Stromal cell of bone marrow (primary cell): ENCODE measurements at places on chromosomes 7 and 10.

GRCh38 chr10:130109796-130110245 is 809 bp downstream of the C10orf143 start:
- peak; percentile 74 for DNase-seq

DNA sequence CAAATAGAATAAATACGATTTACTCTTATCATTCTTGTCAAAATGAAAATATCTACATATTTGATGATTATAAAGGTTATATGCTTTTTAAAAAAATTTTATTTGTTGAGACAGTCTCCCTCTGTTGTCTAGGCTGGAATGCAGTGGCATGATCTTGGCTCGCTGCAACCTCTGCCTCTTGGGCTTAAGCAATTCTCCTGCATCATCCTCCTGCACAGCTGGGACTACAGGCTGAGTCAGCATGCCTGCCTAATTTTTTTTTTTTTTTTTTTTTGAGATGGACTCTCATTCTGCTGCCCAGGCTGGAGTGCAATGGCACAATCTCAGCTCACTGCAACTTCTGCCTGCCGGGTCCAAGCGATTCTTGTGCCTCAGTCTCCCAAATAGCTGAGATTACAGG is 48.9 kb downstream of the PUS7 start:
- DNase-seq = peak; percentile 54

DNA sequence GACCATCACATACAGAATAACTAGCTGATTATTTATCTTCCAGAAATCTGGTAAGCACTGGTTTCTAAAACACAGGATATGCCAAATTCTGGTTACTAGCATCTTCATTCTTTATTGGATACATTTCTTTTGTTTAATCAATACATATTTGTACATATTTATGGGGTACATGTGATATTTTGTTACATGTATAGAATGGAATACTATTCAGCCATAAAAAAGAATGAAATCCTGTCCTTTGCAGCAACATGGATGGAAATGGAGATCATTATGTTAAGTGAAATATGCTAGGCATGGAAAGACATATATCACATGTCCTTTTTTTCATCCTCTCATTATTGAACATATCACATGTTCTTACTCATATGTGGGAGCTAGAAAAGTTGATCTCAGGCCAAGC is 32.7 kb upstream of the PURB start:
- DNase-seq = no peak

GRCh38 chr7:78720066-78720465 is 733.4 kb downstream of the MAGI2 start:
- no peak for DNase-seq

- no peak for DNase-seq
These were observed 701.4 kb downstream of the PHTF2 start for GRCh38 chr7:78499971-78500370.

- DNase-seq = peak; percentile 40
These were observed 83.8 kb downstream of the BMS1 start for GRCh38 chr10:42866115-42866995.

GRCh38 chr7:30433506-30433905 is 45.1 kb downstream of the NOD1 start:
- DNase-seq = no peak

GRCh38 chr7:84264396-84264795 is 69.8 kb upstream of the SEMA3A start:
- DNase-seq = peak; percentile 73

DNA sequence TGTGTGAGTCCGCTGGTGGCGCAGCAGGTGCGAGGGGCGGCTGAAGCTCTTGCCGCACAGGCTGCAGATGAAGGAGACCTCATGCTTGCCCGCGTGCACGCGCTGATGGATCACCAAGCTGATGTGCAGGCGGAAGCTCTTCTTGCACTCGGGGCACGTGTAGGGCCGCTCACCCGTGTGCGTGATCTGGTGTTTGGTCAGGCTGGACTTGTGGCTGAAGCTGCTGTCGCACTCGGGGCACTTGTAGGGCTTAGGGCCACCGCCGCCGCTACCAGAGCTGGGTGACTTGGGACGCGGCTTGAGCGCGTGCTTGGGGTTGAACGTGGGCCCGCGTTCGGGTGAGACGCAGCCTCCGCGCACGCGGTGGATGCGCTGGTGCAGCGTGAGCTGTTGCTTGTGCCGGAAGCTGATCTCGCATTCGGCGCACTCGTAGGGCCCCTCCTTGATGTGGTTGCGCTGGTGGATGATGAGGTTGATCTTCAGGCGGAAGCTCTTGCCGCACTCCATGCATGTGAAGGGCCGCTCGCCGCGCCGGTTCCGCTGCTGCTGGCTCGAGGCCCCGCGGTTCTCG is 28.7 kb downstream of the ZNF777 start:
- DNase-seq = no peak

DNA sequence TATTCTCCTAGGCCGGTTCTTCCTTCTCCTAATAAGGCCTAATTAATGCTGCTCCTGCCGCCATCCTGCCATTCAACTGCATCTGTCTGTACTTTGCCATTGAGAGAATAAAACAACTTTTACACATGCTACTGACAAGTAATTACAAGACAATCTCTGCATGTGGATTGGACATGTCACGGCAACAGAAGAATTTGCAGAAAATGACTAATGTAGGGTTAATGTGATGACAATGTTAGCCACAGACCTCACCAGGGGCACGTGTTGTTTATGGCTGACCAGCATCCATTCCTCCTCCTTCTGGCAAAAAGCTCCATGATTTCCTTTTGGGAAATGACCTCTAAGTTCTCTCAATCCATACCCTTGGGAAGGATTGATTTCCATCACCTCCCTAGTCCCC is 58.0 kb downstream of the NEBL start:
- DNase-seq = no peak

DNA sequence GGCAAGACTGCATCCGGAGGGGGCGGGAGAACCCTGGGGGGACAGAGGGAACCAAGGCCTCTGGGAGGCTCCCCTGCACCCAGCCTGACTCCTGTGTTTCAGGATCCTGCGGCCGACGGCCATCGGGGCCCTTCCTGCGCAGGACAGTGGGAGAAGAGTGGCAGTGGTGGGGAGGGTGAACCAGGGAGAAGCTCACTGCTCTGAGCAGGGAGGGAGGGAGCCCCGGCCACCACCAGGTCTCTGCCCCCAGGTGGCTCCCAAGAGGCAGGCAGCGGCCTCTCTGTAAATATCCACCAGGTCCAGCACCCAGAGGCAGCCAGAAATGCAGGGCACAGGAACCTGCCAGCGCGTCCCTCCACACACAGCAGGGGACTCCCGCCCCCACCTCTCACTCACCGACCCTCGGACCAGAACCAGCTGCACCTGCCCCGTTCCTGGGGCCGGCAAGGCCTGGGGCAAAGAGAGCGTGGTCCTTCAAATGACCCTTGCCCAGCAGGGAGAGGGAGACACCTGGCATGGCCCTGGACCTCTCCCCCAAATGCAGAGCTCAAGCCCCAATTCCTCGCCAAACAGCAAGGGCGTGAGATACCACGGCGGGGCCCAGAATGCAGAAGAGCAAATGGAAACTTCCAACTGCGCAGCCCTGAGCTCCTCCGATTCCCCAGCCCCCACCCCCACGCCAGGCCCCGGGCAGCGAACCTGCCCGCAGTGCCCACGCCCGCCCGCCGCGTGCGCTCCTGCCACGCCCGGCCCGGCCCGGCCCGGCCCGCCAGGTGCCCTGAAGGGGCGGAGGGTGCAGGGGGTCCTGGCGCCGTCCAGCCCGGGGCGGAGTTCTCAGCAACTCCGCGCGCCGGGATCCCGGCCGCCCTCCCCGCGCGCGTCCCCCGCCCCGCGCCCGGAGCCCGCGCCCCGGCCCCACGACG is 805 bp downstream of the RASGEF1A start:
- no peak for DNase-seq

DNA sequence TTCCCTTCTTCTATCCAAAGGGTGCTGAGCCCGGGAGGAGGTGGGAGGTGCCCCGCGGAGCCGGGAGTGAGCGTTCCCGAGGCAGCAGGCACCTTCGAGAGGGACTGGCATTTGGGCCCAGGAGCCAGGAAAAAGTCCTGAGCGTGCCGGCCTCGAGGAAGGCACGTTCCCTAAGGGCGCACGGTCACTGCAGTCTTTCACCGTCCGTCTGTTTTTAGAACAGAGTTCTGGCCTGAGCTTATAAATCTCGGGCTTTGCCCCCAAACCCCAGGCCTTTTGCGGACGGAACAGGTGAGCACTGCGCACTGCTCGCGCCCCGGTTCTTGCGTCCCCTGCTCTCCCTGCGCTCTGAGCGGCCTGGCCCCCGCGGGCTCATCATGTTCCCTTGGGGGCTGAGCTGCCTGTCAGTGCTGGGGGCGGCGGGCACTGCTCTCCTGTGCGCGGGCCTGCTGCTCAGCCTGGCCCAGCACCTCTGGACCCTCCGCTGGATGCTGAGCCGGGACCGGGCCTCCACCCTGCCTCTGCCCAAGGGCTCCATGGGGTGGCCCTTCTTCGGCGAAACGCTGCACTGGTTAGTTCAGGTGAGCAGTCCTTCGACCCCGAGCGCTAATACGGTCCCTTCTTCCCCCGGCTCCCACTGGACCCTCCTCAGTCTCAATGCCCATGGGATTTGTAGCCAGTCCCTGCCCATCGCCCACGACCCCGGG is 442 bp downstream of the CYP26C1 start:
- no peak for DNase-seq

GRCh38 chr7:147400221-147400689 is 1190.3 kb upstream of the C7orf33 start:
- DNase-seq = peak; percentile 77

DNA sequence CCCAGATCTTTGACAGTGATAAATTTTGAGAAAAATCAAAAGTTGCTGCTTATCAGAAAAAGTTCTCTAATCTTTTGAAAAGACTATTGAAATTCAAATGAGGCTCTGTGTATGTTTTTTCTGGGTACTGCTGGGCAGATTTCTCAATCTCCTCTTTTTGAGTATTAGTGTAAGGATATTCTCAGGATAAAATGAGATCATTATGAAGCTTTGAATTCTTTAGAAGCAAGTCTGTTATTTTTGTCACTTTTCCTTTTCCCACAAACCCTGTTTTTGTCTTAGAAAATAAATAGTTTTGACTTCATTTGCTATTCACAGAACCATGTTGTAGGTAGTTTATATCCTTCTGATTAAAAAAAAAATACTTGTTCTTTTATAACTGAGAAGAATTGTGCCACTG is 7.9 kb downstream of the STAM start:
- no peak for DNase-seq
